ENCODE measurements at places on chromosomes 4 and X. TPM values are rescaled to one million over a fixed set of nuclear protein-coding genes. Genes with fewer than 3 reads are reported as not detected.

DNA sequence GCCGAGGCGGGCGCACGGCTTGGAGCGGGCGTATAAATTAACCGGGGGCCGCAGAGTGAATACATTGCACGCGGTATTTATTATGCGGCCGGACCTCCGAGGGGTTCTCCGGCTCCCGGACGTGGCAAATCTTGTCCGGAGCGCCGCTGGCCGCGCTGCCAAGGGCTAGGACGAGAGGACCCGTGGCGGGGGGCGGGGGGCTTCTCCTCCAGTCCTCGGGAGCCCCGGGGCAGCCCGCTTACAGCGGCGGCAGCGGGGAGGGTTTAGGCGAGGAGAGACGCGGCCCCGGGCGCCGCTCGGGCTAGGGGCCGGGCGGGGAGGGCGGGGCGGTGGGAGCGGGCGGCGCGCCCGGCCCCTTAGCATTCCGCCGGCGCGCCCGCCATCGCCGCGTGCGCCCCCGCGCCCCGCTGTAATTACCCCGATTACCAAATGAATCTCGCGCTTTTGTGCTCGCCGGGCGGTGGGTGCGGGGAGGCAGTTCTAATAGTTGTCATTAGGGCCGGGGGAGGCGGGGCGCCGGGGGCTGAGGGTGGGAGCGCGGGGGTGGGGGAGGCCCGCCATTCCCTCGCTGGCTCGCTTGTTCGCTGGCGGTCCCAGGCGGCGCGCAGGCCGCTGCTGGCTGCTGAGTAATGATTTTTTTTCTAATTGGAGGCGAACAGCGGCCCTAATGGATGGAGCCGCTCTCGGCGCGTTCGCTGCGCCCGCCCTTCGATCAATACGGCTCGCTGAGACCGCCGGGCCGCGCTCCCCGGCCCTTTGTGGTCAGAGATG lies 276.6 kb downstream of the BCOR start:
- no peak for DNase-seq

- no peak for DNase-seq
These were observed 30.8 kb downstream of the NR0B1 start for GRCh38 chrX:30278365-30278764.

- no peak for DNase-seq
These were observed 13.6 kb upstream of the MAGED4B start for GRCh38 chrX:52082578-52082977.

DNA sequence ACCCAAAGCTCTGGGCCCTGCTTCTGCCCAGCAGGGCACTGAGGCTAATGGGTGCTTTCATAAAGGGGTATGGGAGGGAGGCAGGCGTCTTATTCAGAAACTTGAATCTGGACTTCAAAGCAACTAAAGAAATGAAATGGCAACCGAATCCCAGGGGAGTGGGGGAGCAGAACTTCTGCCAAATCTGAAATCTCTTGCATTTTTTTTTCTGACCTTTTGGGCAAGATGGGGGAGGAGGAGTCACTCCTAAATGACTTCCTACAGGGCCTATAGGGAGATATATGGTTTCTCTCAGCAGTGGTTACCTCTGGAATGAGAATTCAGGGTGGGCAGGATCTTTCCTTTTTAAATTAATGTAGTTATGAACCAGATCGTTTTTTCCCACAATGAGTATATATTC lies 30.6 kb upstream of the KIAA1210 start:
- no peak for DNase-seq

Gene HTN1
- total RNA-seq = not detected

GRCh38 chr4:70958681-70959080 lies 34.8 kb upstream of the DCK start:
- no peak for DNase-seq

Gene STATH
- total RNA-seq = not detected

Measured in CD4-positive, alpha-beta memory T cell (primary cell).